EH (cell line): ENCODE measurements at places on chromosomes 16 and 17.

GRCh38 chr16:2481676-2482075 lies 6.7 kb downstream of the TBC1D24 start:
- DNase-seq: no peak

- DNase-seq: no peak
Observed at GRCh38 chr16:30377050-30377811, 2.6 kb downstream of the MYL11 start.

DNA sequence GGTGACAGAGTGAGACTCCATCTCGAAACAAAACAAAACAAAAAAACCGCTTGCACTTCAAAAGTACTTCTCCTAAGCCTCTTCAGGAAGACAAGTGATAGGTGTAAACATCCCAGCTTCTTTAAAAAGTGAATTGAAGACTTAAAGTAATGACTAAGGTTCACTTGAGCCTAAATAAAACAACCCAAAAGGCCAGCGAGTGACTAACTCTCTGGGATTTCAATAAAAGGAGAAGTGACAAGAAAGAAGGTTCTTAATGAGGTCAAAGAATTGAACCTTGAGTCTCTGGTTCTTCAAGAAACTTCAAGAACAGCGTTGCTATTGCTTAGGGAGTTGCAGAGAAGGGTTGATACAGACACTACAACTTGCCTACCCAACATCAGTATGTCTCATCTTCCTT lies 42.2 kb downstream of the STX8 start:
- no peak for DNase-seq

GRCh38 chr17:48030531-48030930 lies 7.1 kb downstream of the COPZ2 start:
- peak; percentile 58 for DNase-seq

- peak; percentile 42 for DNase-seq
Observed at GRCh38 chr17:43753493-43754129, 5.0 kb downstream of the SOST start.

DNA sequence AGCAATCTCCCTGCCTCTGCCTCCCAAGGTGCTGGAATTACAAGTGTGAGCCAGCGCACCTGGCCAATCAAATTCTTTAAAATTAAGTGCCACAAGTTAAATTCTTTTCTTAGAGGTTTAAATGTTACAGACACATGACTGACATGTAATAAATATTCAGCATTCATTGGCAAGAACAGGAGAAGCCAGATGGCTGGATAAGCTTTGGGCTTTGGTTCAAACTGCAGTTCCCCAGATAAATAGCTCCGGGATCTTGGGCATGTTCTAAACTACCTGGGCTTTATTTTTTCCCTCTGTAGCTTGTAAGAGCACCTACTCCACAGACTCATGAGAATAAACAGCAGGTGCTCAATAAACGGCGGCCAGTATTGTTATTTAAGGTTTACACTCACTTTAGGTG lies 34.1 kb downstream of the ABAT start:
- DNase-seq: no peak

DNA sequence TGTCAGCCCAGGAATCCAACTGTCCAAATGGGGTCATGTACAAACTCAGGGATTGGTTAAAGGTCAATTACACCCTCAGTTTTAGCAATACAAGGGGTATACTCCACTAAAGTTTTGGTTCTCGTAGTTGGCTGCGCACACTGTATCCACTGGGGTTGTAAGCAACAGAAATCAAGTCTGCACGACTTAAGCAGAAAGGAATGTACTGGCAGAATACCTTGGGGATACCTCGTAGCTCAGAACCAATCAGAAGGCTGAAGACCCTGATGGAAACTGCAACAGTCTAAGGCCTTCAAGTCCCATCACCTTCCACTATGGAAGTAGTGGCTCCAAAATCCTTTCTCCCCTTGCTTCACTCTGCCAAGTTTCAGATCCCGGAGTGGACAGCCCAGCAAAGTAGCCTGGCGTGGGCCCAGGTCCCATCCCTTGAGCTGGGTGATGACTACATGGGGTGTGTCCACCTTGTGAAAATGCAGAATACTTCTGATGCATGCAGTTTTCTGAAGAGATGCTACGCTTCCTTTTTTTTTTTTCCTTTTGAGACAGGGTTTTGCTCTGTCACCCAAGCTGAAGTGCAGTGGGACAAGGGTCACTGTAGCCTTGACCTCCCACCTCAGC lies 21.1 kb upstream of the RPH3AL start:
- DNase-seq: peak; percentile 13

DNA sequence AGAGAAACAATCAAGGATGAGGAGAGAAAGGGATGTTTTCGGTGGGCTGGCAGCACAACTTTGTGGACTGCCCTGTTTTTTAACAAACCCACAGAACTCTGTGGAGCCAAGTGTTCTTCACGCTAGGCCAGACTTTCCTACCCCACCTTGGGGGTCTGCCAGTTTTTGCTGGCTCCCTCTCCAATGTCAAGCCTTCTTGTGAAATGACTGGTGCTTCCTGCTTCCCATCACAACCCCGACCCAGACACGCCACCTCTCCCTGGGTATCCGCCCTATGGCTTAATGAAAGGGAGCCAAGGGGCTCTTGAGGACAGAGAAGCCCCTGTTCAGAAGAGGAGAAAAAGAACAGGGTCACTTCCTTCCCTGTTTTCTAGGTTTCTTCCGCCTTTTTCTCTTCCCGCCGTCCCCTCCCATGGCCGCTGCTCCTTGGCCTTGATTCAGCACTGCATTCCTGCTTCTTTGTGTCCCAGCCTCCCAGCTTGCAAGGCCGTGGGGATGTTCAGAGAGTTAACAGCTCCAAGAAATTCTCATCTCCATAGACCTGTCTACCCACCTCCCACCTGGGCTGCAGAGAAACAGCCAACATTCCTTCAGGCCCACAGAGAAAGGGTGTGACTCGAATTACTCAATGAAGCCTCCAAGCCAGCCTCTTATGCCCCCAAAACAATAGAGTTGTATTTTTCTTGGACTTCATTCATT lies 16.5 kb upstream of the SOX9 start:
- DNase-seq: no peak

- peak; percentile 94 for DNase-seq
Observed at GRCh38 chr17:57868007-57868909, 18.4 kb upstream of the MRPS23 start.

GRCh38 chr17:32771396-32771795 lies 105.5 kb downstream of the MYO1D start:
- no peak for DNase-seq

DNA sequence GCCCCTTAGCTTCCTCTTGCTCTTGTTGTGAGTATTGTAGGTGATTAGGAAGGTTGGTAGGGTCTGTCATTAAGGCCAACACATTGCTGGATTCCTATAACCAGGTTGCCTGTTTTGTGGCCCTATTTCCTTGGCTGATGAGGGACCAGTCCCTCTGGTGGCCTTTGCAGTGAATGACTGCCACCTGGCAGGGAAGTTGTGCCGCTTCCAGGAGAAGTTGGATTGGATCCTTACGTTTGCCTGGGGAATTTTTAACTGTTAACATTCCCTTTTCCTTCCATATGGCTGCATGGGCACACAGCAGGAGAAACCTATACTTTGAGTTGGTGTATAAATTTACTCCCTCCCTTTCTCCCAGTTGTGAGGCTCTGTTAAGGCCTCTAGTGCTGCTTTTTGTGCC lies 32.4 kb downstream of the LCMT1 start:
- no peak for DNase-seq

DNA sequence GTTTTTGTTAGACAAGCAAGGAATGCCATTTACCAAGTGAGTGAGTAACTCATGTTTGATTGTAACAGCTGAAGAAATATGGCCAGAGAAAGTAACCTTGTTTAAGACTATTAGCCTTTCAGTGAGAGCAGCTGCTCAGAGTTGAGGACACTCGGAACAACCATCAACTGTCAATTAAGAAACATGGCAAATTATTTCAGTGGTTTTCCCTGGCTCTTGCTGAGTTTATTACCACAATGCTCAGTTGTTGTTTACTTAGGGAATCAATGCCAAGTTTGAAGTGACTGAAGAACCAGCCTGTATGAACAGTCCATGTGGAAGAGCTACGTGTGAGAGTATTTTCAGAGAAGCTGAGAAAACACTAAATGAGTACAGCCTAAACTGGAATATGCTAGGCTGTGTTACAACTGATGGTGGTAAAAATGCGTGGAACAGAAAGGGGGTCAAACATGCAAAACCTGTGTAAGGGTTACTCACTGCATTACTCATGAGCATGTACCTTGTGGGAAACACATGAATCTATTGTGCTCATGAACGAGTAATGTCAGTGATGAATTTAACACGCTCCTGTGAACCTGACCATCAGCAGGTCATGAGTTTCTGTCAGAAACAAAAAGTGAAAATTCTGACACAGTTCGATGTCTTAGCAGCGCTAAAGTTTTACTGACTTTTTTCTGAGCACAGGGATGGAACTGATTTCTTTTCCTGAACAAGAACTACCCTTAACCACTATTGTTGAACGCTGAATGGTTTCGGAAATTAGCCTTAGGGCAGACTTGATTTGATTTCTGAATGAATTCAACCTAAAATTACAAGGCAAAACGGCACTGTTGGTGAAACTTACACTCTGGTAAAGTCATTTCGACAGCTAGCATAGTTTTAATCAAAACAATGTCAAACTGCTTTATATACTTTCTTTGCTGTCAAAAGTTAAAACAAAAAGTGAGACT lies 33.5 kb downstream of the GNA13 start:
- DNase-seq: peak; percentile 65

GRCh38 chr16:60816461-60816860 lies 1219.8 kb downstream of the CDH8 start:
- DNase-seq: no peak

DNA sequence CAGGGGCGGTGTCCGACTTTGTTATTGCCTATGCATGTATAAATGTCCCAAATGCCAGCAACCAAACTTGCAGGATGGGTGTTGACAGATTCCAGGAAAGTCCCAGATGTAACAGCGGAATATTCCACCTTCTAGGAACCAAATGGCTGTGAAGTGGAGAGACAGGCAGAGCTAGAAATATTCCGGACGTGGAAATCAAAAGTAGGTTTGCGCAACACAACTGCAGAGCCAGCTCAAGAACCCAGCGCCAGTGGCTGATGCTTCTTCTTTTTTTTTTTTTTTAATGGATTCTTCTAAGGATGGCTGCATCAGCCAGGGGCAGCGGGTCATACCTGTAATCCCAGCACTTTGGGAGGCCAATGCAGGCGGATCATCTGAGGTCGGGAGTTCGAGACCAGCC lies 601.7 kb downstream of the MAF start:
- no peak for DNase-seq

- DNase-seq: no peak
Observed at GRCh38 chr17:27265333-27265732, 28.6 kb upstream of the WSB1 start.

DNA sequence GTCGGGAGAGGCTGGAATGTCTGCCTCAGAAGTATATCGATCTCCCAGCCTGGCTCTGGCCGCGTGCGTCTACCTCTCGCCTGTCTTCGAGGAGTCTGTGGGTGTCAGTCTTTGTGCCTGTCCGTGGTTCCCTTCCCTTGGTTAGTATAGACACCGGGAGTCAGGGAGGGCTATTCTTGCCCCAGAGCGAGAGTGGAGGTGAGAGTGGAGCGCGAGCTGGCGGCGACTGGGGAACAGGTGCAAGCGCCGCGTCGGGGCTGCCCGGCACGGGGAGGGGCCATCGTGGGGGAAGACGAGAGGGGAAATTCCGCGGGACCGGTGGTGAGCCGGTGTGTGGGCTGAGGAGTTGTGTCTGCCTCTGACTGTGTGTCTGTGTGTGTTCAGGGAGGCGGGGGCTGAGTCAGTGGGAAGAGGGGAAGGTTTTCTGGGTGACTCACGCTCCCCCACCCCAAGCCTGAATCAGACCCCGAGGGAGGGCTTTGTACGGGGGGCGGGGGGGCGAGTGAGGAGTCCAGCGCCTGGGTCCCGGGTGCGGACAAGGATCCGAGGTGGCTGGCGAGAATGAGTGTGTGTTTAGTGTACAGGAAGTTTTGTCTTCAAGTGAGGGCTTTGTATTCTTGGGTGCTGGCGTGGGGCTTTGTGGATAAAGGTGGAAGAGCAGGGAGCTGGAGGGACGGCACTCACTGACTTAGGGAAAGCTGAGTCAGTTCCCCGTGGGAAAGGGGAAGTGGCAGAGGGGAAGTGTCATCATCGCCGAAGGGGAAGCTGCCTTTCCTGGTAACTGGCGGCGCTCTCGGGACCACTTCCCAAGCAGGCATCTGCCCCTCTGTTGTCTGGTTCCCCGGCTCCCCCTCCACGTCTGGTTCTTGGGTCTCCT lies 8.6 kb downstream of the KDM6B start:
- DNase-seq: peak; percentile 93

DNA sequence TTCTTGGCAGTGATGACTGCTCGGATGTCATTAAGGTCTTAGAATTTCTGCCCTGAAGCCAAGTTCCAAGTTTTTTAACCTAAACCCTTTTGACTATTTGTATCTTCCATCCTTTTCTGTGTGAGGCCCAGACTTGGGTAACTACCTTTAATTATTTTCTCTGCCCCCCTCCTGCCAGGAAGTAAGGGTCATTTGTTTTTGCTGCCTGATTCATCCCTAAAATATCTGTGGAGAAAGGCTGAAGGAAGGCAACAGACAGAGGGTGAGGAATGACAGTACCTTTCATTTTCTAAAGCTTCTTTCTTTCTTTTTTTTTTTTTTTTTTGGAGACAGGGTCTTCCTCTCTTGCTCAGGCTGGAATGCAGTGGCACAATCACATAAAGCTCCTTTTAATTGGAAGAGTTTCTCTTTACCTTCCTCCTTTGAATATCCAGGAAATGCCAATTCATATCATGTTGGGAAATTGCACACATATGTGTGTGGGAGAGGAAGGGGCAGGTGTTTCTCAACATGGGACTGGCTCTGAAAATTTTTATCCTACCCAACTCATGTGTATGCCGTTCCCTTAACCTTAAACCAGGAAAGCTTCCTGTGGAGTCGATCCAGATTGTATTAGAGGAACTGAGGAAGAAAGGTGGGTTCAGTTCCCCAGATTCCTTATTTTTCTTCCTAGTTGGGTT lies 957 bp downstream of the VPS25 start:
- peak; percentile 77 for DNase-seq

DNA sequence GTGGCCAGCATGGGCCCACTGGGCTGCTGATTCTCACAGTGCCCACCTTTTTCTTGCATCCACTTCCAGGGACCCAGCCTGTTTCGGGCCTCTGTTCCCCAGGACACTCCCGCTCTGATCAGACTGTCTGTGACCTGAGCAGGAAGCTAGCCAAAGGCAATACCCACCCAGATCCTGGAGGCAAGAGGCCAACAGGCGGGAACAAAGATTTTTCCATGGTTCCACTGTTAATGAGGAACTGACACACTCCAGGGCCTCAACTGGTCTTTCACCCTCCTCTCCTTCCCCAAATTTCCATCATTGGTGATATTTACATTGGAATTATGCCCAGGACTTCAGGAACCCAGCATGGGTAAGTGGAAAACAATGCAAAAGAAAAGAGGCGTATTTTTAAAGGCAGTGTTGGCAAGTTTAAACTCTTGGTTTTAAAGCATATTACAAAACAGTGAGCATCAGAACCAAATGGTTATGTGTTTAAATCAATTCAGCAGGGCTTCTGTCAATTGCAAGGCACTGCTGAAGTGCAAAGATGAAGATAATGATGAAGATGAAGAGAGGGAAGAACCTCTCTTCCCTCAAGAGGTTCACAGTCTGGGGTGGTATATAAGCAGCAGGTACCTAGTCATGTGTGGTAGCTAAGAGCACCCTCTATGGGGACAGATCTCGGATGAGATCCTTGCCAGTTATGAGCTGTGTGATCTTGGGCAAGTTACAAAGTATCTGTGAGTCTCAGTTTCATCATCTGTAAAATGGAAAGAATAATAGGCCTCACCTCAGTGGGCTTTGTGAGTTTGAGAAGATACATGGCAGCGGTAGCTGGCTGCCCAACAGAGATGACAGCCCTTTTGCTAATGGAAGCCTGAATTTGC lies 14.4 kb upstream of the ATP2A3 start:
- peak; percentile 36 for DNase-seq
